Activated CD4-positive, alpha-beta T cell treated with anti-CD3 and anti-CD28 coated beads, Interleukin-2, amount 50 U/mL, for 24 hours (primary cell): ENCODE measurements at places on chromosomes 7 and 10.

- DNase-seq: no peak
These were observed 1.4 kb downstream of the HSPA12A start for GRCh38 chr10:116740971-116741370.

DNA sequence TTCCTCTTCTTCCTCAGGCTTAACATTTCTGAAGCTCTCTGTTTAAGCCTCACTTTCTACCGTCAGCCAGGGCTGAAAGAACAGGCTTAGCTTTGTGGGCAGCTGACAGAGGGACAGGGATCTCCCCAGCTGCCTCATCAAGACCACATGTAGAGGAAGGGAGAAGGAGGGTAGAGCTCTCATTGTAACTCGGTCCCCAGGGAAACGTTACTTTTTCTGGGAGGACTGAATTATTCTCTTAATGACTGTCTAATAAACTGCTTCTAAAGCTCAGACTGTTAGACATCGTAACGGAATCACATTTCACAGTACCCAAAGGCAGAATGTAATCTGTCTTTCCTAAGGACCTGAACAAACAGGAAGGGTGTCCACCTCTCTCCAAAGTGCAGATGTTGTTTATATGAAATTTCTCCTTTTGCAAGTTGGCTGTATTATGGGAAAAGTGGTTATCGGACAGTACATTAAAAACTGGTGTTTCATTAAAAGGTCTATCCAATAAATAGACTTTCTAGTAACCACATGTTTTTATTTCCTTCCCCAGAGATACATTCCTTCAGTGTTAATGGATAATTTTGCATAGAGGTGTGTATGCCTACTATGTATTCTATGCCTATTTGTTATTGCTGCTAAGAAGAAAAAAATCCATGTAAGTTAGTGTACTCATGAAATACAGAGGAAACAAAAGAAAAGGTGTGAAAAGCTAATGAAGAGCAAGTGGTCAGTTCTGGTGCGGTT, 144.2 kb downstream of the CTTNBP2 start:
- DNase-seq: no peak

DNA sequence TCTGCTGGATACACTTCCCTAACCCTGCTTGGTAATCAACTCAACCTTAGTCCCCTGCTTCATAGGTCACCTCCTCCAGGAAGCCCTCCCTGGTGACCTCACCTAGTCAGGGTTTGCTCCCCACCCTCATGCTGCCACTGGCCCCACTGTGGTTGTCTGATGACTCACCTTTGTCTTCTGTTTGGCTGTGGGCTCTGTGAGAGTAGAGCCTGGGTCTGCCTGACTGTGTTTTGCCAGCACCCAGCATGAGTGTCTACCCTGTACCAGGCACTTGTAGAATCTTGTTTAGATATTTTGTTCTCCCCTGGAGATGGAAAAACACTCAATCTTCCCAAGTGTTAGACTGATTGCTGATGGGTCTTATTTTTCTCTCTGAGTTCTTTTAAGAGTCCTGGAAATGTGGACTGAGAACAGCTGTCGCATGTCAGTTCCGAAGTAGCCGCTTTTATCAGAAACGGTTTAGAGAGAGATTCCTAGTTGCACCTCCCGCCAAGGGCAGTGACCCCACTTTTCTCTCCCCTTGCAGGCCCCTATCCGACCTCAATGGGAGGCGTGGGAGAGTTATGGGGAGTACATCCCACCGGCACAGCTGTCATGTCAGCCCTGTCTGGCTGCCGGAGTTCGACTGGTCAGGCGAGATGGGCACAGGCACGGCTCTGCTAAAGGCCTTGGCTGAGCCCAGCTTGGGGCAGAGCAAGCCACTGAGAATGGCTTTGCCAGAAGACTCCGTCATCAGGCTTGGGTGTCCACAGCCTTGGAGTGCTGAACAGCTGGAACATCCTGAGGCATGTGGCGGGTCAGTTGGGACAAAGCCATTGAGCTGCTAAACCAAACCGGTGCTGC, 134.3 kb downstream of the GRK5 start:
- peak; percentile 48 for DNase-seq

GRCh38 chr10:33001908-33002492, 44.0 kb upstream of the ITGB1 start:
- DNase-seq: no peak

DNA sequence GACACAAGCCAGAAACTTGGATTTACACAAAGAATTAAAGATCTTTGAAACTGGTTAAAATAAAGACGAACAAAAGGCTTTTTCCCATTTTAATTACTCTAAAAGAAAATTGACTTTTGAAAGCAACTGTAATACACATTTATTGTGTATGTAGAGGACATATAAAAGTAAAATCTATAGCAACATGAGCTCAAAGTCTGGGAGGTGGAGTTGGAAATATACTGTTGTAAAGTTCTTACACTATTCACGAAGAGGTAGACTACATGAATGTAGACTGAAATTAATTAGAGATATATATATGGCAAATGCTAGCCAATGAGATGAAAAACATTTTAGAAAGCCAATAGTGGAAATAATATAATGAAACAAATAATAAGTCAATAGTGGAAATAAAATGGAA, 251.0 kb downstream of the AHR start:
- DNase-seq: no peak

- no peak for DNase-seq
These were observed 18.9 kb downstream of the INSIG1 start for GRCh38 chr7:155316427-155317113.

- DNase-seq: no peak
These were observed 130.0 kb downstream of the ICA1 start for GRCh38 chr7:8131694-8132605.

GRCh38 chr10:45408421-45409319, 34.7 kb downstream of the ALOX5 start:
- no peak for DNase-seq

DNA sequence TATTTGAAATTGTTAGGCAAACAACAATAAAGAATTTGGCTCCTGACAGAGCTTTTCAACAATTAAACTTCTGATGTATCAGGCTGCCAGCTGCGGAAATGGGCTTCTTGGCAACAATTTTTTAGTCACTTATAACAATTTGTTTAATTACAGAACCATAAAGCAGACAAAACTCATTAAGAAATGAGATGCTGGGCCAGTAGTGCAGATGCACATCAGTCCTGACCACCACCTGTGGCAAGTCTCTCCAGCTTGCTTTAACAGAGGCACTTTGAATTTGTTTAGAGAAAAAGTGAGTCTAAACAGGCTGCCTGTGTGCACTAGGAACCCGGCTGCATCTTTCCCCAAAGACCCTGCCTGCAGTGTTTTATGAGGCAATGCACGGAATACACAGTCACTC, 1124.4 kb downstream of the NXPH1 start:
- DNase-seq: no peak

DNA sequence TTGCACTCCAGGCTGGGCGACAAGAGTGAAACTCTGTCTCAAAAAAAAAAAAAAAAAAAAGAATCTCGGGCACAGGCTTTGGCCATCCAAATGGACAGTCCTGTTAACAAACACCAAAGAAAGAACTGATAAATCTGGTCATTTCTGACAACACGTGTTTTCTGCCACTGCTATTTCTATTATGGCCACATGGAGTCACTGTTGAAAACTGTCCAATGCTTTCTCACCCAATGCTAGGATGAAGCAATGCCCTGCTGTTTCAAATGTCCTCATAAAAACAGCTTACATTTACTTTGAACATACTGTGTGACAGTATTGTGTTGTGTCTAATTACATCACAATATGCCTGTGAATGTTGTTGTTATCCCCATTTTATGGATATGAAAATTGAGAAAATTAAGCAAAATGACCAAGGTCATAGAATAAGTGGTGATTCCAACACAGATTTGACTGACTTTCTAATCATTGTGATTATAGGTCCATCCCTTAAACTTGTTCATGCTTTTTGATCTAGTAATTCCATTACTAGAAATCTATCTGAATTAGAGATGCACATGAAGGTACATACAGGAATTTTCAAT, 19.9 kb upstream of the MAP3K8 start:
- DNase-seq: no peak

DNA sequence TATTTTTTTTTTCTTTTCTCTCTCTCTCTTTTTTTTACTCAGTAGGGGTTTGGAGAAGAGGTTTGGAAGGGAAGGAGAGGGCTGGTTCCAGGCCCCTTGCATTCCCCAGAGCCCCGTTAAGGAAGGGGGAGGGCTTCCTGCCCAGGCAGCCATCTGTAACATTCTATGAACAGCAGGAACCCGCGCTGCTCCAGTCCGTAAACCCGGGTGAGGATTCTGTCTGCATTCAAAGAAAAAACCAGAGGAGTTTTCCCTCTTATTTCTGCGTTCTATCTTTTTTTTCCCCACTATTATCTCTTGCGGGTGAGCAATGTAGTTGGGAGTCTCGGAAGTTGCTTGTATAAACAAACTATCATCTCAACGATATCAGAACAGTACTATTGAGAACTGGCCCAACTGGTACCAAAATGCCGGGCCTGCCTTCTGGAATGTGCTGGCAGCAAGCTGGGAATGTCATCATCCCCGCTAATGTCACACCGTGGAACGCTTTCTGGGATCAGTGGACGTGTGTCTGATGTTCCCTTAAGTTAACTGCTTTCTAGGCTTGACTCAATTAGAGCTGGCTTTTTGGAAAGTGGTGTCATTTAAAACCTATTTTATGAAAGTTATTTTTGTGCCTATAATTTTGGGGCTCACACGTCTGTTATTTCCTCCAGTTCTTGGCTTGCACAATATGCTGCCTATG, 153.1 kb upstream of the MEOX2 start:
- no peak for DNase-seq

DNA sequence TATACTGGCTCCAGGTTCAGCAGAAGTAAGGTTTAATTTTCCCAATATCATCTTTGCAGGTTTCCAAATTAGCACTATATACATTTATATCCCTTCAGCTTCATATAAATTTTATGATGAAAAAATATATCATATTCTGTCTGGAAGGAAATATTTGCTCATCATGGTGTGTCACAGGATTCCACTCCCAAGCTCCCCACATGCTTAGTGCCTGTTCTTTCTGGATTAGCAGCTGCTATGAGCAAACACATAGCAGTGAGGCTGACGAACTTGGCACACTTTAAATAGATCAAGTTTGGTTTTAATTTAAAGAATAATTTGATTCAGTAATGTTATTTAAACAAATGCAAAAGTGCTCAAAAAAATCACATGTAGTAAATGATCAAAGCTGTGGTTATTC, 251.9 kb downstream of the AGMO start:
- DNase-seq: no peak

DNA sequence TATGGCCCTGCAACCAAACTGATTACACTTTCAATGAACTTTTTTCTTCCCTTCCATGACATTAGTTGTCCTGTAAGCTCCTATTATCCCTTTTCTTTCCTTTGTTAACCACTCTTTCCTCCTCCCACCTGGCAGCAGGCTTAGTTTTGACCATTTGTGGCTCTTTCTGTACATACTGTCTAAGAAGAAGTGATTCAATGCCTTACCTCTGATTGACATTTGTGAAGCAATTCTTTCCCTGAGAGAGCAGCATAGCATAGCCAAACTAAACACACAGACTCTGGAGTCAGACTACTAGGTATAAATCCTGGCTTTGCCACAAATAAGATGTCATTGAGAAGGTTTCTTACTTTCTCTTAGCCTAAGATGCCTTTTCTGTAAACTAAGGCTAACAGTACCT, 48.9 kb downstream of the AHR start:
- DNase-seq: no peak

GRCh38 chr10:43819464-43820230, 171.0 kb upstream of the ZNF32 start:
- DNase-seq: no peak
